ENCODE measurements at places on chromosomes 1 and 21.

DNA sequence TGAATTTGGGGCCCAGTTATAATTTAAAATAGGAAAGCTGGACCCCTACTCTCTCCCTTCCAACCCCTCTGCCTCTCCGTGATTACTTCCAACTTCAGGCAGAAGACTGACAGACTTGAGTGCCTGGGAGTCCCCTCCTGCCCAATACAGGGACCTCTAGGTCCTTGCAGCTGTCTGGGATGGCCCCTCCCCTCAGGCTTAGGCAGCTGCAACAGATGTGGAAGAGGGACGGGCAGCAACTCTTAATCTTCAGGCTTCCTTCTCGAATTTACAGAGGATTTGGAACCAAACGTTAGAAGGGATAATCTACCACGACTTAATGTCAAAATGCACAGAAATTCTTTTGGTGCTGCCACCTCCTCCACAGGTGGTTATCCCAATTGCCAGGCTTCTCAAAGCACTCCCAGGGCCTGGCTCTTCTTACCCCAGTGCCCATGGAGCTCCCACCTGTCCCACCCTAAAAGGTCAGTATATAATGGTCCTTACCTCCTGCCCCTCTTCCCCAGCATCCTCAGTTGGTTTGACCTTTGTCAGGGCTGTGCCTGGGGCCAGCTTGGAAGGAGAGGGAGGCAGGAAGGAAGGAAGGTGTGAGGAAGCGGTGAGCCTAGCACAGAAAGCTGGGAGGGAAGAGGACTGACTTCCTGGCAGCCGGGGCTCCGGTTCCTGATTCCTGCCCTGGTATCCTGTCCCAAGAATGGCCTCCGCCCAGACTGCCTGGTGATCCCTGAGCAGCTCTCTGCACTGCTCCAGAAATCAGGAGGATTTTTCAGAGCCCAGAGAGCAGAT lies 2.8 kb downstream of the PEA15 start:
- no peak for DNase-seq

- DNase-seq: no peak
Observed at GRCh38 chr21:42216726-42217572, 2.0 kb upstream of the ABCG1 start.

DNA sequence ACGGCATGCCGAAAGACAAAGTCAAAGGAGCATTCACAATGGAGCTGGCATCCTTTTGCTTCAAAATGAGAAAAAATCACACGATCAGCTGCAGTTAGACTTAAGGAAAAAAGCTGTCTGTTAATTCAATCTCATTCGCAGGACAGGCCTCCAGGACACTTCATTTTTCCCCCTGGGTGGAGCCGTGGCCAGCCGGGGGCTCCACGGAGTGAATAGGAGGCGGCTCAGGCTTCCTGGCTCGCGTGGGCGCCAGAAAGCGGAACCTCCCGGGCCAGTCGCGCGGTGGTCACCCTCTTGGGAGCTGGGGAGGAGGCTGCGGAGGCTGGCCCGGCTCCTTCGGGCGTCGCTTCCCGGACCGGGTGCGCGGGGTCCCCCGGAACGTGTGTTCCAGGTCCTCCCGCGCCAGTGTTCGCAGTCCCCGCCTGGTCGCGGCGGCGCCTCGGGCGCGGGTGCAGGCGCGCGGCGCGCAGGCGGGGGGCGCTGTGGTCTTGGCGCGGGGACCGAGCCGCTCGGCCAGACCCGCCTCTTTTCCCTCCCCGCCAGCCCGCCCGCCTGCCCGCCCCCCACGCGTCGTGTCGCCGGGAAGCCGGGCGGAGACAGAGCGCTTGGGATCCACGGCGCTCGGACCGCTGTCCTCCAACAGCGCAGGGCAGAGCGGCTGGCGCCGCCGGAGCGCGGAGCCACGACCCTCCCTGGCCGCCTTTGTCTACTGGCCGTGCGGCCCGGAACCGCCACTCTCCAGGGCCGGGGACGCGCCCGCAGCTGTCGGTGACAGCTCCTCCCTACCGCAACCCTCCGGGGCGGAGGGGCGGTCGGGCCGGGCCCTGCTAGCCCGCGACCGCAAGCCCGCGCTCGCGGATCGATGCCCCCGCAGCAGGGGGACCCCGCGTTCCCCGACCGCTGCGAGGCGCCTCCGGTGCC lies at the start of gene RHOU:
Gene RHOU (plus strand): TSS at position 599 of the 921 bp plus-strand sequence. CDS start 264 bp downstream, at position 863.
- DNase-seq: peak; percentile 37

DNA sequence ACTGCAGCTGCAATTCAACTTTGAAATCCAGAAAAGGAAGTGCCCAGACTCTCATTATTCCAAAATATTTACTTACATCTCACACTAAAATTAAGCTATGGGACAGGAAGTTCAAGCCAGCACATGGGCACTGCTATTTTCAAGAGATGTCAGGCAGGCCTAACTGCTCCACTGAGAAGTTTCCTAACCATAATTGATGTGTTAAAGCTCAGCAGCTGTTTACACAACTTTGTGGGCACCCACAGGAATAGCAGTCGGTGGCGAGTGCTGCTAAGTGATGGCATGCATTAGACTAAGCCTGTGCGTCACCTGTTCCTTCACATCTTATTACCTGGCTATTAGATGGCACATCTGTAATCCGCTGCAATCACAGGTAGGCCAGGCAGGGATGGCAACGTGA lies 303.3 kb upstream of the DAB1 start:
- no peak for DNase-seq

DNA sequence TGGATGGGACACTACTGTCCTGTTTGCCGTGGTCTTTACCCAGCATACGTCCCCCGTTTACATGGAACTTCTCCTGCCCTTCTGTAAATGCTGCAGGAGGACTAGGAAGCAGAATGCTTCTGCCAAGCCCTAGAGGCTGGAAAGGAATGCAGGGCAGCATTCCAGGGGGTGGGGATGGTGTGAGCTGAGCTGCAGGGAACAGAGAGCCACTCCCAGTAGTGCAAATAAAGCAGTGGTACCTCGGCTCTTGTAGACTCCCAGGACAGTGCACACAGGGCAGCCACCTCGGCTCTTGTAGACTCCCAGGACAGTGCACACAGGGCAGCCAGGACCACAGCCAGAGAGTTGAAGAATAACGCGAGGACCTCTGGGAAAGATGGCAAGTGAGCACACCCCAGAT lies 35.4 kb downstream of the PTPRU start:
- DNase-seq: no peak

GRCh38 chr1:193221651-193222050 lies 35.2 kb upstream of the B3GALT2 start:
- no peak for DNase-seq

- DNase-seq: peak; percentile 90
Observed at GRCh38 chr21:33924079-33924765, 8.6 kb upstream of the ATP5PO start.

- DNase-seq: no peak
Observed at GRCh38 chr1:3037281-3038040, 16.2 kb downstream of the ACTRT2 start.

GRCh38 chr1:237170149-237170548 lies 128.2 kb downstream of the RYR2 start:
- no peak for DNase-seq

GRCh38 chr1:43280692-43281091 lies 4.7 kb downstream of the C1orf210 start:
- DNase-seq: no peak

DNA sequence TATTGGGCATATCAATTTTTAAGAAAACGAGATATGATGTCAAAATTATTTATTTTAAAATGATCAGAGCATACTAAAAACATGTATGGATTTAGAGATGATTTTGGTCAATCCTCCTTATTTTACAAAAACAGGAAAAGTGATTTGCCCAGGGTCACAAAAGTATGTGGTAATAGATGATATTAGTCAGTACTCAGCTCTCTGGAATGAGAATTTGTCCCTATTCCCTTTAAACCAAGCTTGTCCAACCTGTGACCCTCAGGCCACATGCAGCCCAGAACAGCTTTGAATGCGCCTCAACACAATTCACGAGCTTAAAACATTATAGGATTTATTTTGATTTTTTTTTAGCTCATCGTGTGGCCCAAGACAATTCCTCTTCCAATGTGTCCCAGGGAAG lies 104.7 kb downstream of the AKT3 start:
- no peak for DNase-seq

- DNase-seq: no peak
Observed at GRCh38 chr1:153697191-153698019, 18.9 kb downstream of the NPR1 start.

GRCh38 chr1:90850181-90850897 lies 133.2 kb upstream of the BARHL2 start:
- no peak for DNase-seq

DNA sequence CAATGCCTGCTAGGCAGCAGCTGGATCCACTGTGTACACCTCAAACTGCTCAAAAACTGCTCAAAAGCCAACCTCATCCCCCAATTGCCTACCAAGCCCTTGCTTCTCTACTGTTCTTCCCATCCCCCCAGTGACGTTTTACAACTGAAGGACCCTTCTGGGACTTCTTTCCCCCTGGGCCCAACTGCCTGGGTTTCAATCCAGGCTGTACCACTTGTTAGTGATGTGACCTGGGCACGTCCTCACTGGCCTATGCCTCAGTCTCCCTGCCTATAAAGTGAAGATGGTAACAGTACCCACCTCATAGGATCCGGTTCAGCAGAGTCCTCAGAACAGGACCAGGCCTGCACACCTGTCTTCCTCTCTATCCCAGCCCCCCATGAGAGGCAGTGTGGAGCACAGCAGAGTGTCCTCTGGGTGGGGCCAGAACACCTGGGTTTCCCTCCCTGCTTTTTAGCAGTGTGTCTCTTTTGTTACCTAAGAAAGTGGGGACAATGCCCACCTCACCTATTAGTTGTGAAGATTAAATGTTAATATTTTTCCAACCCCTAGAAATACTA lies 1.9 kb upstream of the TEKT2 start:
- DNase-seq: no peak

- DNase-seq: no peak
Observed at GRCh38 chr1:63884486-63884885, 110.7 kb downstream of the ROR1 start.

DNA sequence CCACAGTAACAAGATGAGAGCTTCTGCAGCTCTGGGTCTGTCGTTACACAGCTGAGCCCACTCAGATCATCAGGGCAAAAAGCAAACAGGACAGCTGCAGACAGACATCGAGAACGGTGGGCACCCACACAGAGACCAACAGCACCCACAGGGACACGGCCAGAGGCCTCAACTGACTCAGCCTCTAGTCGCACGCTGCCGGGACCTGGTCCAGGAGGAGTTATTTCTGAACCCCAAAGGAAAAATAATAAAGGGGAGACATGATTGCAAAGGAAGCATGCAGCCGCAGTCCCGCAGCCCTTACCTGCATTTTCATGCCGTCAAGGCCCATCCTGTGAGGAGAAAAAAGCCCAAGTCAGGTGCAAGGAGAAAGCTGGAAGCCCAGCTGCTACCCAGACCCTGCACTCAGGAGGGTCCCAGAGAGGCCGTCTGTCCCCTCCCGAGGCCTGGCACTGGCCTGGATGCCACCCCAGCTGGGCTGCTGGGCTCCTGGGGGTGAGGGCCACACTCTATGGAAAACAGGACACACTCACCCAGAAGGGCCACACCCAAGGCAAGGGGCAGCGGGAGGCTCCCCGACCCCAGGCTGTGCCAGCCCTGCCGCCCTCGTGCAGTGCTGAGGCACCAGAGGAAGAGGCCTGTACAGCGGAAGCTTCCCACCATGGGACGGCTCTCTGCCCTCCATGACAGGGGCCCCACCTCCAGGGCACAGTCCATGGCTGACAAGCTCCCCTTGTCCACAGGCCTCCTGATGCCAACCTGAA lies 15.7 kb downstream of the LSS start:
- no peak for DNase-seq

GRCh38 chr1:198462365-198463019 lies 78.0 kb downstream of the ATP6V1G3 start:
- no peak for DNase-seq

GRCh38 chr1:54239631-54240031 lies 39.7 kb downstream of the MRPL37 start:
- DNase-seq: no peak

DNA sequence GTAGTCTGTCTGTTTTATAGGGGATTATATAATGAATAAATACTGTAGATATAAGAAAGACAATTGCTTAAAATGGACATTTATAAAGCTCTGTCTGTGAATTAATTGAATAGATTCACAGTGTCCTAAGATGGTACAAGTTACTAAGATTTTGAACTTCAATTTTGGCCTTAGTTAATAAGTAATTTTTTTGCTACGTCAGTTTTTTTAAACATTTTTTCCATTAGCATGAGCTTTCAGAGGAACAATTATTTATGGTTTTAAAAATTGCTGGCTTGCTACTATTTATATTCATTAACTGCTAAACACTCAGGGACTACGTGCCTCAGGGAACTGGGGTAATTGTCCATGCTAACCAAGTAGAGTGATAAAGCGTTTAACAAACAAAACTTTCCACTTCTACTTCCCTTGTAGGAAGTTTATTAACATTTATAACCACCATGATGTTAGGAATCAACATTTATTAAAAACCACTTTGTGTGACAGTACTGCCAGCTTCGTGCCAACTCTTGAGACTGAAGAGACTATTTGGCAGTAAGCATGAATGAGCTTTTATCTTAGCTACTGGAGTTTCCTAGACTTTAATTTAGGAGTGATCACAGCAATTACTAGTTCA lies 65.4 kb upstream of the PTGS2 start:
- DNase-seq: no peak

GRCh38 chr1:154223621-154224020 lies 2.9 kb downstream of the UBAP2L start:
- DNase-seq: no peak

GRCh38 chr1:185632659-185633423 lies 101.3 kb upstream of the HMCN1 start:
- no peak for DNase-seq

DNA sequence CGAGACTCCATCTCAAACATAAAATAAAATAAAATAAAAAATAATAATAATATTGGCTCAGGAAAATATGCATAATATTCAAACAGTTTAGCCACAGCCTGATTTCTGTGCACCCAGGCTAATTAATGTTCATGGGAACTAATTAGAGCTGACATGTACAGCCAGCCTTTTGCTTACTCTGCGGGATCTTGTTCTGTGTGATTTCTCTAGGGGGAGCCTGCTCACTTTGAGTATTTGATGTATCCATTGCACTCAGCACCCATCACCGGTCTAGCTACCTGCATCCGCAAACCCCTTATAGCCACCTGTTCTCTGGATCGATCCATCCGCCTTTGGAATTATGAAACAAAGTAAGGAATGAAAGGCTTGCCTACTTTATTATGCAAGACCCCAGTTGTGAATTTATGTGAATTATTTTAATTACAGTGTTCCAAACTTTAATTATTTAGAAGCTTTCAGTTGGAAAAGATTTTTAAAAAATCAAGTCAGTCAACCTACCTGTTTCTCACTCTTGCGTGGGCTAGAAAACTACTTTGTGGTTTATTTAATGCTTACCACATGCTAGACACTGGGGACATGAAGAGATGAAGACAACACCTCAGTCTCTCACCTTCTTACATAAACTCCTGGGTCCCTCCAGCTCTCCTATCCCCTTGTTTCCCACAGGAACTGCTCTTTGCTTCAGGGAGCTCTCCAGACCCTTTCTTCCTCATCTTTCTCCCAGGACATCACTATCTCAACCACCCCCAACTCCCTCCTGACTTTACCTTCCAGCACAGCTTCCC lies 25.4 kb downstream of the CFAP57 start:
- no peak for DNase-seq

GRCh38 chr1:38005195-38006007 lies at the start of gene FHL3:
Gene FHL3 (minus strand): TSS chr1:38005514. CDS start chr1:37999412, 6,102 bp downstream.
- no peak for DNase-seq

- no peak for DNase-seq
Observed at GRCh38 chr1:19009882-19010321, 53.4 kb upstream of the IFFO2 start.
